ENCODE measurements at places on chromosomes 7 and 10.

DNA sequence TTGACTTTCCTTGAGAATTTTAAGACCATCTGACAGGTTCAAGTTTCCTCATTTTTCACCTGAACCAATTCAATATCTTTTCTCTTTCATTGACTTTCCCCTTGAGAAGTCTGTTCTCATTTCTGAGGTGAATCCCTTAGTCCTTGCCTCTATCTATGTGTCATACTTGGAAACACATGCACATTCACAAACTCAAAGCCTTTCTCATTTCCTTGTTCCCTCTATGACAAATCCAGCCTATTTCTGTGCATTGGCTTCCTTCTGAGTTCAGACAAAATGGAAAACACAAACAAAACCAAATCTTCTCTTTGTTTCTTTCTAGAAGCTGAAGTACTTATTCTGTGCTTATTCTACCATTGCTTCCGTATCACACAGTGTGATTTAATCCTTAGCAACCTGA lies 13.8 kb downstream of the PTTG1IP2 start:
- no peak for DNase-seq

DNA sequence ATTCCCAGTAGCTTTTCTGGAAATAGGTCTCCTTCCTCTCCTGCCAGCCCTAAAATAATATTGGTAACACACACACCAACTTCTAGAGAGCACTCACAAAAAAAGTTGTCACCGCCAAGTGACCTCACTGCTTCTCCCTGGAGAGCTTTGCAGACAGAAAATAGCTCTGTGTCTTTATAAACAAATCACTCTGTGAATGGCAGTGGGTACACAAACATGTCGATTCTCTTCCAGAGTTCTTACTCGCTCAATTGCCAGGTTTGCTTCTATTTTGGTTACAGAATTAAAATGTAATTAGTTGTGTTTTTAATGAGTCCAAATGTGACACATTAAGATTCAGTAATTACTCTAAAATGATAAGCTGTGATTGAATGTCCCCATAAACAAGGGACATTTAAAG lies 649.2 kb upstream of the C7orf33 start:
- peak; percentile 11 for DNase-seq

DNA sequence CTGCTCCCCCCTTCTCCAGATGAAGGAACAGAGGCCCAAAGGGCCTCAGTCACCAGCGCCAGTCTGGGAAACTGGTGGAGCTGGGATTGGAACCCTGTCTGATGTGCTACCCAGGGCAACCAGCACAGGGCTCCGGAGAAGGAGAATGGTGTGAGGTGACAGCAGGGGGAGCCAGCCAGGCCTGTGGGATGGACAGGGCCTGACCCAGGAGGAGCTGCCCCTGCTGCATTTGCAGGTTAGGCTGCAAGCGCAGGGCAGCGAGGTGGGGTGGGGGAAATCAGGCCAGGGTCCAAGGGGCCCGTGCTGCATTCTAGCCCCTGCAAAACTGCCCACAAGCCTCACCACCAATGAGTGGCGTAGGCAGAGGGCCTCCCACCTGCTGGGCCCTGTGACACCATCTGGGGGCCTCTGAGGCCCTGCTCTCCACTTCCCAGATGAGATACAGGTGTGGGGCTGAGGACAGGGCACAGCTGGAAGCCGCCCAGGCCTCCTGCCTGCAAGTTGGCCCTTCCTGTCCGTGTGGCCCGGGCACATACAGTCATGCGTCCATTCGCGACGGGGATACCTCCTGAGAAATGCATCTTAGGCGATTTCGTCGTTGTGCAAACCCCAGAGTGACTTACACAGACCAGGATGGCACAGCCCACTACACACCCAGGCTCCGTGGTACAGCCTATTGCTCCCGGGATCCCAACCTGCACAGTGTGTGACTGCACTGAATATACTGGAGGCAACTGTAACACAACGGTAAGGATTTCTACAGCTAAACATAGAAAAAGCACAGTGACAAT lies 45.3 kb downstream of the RASGEF1A start:
- no peak for DNase-seq

- DNase-seq = no peak
These were observed 124.4 kb downstream of the TACC2 start for GRCh38 chr10:122113161-122113944.

- DNase-seq = no peak
These were observed 29.0 kb upstream of the ZNF273 start for GRCh38 chr7:64874114-64874513.

DNA sequence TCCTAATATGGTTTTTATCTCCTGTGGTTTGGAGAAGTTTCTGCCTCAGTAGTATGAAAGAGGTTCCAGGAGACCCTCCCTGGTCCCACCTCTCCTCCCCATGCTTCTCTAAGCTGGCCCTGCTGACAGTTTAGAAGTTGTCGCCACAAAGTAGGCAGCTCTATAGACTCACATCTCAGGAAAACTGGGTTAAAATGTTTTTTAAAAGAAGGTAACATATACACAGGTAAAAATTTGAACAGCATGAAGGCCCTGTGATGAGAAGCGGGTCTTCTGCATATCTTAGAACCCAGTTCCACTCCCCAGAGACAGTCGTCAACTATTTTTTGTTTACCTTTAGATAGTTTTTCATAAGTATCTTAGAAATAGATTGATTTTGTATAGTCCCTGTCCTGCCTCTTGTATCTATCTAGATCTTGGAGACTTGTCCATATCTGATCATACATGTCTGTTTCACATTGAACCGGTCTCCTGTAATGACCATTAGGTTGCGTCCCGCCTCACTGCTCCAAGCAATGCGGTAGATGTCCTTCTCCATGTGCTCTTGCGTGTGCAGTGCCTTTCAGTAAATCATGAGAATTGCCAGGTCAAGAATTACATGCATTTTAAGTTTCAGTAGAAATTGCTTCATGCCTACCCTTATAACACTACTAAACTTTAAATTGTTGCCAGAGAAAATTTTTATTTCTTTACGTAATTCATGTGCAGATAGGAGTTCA lies 2.2 kb downstream of the DUSP5 start:
- no peak for DNase-seq

DNA sequence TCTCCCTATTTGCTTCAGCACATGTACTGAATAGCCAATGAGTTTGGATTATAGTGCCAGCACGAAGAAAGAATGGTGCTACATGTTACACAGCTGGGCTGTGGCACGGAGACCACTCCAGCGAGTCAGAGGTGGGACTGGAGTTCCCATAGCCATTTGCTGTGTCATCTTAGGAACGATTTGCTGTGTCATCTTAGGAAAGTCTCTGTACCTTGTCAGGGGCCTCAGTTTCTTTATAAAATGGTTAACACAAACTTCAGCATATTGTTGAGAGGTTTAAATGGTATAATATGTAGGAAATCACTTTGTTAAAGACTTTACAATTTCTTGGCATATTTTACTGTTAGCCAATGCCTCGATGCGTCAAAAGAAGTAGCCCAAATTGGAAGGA lies 609.4 kb downstream of the LRMDA start:
- DNase-seq = no peak

DNA sequence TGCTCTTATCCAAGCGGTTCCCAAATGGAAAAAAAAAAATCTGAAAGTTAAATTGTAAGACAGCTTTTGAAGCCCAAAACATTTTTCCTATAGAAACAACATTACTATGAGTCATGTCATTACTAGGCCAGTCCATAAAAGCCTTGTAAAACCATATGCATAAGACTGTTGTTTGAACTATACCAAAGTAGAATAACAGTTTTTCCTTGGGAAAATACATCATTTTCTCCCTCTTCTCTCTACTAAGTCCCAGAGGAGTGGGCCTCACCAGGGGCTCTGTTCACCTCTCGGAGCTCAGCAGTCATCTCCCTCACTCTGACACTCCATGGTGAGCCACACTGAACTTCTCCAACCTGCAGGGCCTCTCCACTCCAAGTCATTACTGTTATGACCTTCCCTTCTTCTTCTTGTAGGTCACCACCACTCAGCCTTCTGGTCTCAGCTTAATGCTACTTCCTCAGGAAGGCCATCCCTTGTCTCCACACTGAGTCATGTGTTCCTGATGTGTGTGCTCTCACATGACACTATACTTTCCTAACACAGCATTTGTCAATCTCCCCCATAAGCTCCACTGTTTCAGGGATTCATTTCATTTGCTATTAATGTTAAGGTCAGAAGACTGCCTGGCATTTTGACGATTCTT lies 32.5 kb downstream of the ZNF438 start:
- no peak for DNase-seq

GRCh38 chr7:158356454-158356853 lies 231.2 kb downstream of the PTPRN2 start:
- DNase-seq = no peak

- no peak for DNase-seq
These were observed 13.7 kb upstream of the WAPL start for GRCh38 chr10:86535132-86535882.
